Amygdala (tissue), 56 donors: ENCODE measurements at places on chromosomes 1 and 21.
A peak's percentile ranks its signal among the peaks of the same experiment; 100 is the strongest.

DNA sequence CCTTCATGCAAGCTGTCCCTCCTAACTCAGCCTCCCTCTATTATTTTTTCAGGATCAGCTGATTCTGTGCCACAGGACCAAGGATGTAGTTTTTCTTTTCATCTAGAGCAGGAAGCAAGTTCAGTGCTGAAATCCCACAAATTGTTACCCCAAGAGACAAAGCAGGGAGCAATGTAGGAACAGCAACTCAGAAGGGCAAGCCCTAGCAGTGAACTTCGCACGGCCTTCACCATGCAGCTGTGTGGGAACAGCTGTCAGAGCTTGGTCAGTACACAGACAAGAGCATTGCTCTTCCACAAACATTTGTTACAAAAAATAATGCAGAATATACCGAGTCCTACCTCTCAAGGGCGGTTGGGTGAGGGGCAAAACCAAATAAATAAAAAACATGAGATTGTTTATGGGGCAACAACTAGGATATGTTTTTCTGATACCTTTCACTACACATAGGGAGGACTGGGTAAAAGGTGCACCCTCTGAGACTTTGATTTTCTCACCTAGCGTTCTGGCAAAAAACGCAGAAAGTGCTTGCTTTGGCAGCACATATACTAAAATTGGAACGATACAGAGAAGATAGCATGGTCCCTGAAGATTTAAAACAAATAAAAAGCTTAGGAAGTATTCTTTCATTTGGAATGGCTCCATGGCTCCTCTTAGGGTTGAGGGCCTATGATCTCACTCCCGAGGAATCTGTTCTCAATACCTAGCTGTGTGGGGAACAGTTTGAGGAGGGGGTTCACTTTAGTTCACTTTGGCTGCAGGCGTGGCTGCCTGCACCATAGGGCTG lies 37.1 kb upstream of the ANGPTL7 start:
- DNase-seq, result no peak

GRCh38 chr21:41630917-41631316 lies 123.0 kb upstream of the TMPRSS2 start:
- DNase-seq, result no peak

GRCh38 chr1:171485375-171486047 lies at the start of gene PRRC2C:
TSS of gene PRRC2C (plus strand) at chr1:171485530. CDS start at chr1:171512089, 26,559 bp downstream.
- DNase-seq, result peak; percentile 96

DNA sequence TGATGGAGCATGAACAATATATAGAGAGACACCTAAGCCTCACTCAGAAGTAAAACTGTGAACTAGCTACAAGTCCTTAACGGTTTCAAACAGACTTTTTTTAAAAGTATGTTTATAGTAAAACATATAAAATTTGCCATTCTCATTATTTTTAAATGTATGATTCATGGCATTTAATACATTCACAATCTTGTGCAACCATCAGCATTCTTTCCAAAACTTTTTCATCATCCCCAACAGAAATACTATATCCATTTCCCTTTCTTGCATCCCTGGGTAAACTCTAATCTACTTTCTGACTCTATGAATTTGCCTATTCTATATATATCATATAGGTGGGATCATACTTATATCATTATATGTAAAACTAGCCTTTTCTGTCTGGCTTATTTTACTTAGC lies 25.5 kb downstream of the EVI5 start:
- DNase-seq, result no peak

DNA sequence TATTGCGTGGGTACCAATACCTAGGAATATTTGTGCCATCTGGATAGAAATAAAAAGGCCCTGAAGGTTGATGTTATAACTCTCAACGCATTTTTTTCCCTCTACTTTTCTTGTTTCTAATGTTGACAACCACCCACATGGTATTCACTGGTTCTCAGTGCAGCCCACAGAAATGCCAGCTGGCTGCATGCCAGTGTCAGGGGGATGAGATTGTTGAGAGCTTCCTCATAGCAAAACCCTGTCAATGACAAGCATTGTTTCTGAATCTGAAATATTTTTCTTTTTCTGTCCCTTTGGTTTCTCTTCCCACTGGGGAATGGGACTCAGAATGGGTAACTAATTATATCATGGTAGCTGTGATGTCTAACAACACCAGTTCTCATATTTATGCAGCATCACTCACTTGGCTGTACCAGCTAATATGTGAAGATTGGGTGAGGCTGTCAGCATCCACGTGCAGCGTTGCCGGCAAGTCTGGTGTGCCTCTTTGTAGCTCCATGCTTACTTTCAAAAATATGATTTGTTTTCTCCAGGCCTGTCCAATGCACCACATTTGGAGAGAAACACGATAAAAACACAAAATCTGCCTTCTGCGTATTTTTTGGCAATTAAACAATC lies 284.6 kb downstream of the PTBP2 start:
- peak; percentile 34 for DNase-seq

GRCh38 chr1:198128533-198128932 lies 28.3 kb upstream of the NEK7 start:
- no peak for DNase-seq

- no peak for DNase-seq
Observed at GRCh38 chr21:38171723-38172344, 85.0 kb upstream of the KCNJ15 start.

- DNase-seq, result no peak
Observed at GRCh38 chr1:180956028-180956640, 43.4 kb downstream of the KIAA1614 start.

DNA sequence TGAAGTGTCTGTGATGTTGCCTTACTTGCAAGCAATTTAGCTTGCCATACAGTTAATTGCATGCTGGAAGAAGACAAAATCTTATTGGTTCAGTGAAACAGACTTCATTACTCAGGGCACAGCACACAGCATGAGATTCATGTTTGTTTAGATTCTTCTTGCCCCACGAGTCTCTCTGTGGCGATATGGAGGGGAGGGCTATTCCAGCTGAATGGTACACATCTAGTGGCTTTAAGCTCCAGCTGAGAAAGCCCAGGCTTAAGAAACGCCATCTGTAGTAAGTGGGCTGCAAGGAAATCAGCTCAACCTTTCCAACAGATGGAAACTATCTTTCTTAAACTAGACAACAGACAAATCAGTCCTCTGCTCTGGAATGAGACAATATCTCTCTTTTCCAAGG lies 1022.0 kb downstream of the NCAM2 start:
- DNase-seq, result no peak
